ENCODE measurements at places on chromosomes 12 and 14.
A peak's percentile ranks its signal among the peaks of the same experiment; 100 is the strongest.

DNA sequence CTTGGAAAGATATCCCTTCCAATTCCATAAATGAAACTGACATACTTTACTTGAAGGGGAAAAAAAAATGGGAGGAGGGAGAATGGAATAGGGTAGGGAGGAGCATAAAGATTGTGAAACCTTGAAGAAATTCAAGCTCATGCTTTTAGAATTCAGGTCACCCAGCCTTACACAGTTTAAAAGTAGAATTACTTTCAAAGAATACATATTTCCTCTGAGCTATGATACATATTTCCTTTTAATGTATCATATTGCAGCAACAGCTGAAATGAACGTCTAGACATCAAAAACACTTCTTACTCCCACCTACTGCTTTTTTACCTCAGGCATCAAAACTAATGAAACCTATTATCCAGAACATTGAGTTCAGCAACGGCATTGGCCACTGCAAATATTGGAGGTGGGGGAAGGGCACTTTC is 156.0 kb downstream of the MED13L start:
- DNase-seq, result no peak

GRCh38 chr12:42386308-42386707 is 60.3 kb downstream of the PPHLN1 start:
- DNase-seq, result no peak

GRCh38 chr14:22502007-22502406 is 87.0 kb downstream of the DAD1 start:
- no peak for DNase-seq

DNA sequence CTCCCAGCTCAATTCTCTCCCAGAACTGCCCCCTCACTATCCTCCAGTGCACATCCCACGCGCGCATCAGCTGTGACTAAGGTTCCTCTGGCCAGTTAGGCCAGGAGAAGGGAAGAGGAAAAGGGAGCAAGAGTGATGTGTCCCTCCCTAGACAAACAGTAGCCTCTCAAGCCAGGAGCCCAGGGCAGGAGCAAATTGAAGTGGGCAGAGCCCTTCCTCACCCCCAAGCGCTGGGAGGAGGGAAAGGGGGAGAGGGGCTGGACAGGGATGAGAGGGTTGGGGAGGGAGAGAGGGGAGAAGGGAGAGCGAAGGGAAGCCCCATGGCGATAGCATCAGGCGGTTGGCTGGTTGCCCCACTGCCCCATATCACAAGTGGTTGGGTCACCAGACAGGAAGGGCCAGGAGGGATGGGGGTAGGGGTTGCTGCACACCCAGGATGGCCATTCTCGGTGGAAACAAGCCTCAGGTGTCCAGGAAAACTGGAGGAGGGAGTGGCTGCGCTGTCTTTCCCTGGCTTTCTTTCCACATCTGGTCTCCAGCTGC is 1.1 kb downstream of the CD63 start:
- peak; percentile 74 for DNase-seq

DNA sequence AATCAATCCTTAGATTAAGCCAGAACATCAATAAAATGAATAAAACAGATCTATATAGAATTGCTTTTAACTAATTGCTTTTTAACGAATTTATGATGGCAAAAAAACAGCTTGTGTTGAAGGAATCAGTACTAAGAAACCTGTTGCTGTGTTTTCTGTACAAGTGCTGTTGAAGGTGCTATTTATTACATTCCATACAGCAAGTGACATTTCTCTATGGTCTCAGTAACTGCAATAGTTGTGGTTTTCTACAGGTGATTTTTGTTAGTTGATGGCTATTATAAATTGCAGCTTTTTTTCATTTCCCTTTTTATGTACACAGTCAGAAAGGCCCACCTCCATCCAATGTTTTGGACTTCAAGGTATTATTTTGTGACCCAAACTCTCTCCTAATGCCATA is 56.6 kb downstream of the SLC2A13 start:
- DNase-seq, result no peak

DNA sequence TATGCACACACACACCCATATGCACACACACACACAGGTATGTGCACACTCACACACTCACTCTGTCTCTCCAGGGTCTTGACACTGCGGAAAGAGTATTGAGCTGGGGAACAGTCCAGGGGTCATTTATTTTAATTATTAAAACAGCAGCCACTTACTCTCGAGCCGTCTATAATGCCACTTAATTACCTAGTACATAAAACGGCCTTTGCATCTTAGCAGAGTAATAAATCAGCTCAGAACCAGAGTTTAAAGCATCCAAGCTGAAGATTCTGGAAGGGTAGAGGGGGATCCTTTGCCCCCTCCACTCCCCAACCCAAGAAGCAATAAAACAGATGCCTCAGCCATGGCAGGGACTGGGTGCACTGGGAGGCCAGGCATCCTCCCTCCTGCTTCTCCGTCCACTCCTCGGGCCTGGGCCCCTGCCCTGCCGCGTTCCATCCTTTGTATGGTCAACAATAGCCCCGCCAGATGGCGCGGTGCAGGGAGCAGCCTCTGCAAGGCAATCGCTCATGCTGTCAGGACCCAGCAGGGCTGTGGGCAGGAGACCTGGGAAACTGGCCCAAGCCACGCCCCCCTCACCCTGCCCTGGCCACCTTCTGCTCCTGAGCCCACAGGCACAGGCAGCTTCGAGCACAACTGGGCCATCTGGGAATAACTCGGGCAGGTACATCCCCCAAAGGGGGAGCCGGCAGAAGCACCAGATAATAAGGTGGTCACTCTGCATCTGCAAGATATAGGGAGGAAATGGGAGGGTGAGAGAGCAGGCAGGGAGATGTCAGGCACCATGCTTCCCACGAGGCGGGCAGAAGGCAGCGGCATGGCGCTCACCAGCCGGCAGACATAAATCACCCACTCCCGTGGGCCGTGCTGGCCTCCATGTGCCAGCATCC is 40.9 kb downstream of the CCDC85C start:
- peak; percentile 56 for DNase-seq

DNA sequence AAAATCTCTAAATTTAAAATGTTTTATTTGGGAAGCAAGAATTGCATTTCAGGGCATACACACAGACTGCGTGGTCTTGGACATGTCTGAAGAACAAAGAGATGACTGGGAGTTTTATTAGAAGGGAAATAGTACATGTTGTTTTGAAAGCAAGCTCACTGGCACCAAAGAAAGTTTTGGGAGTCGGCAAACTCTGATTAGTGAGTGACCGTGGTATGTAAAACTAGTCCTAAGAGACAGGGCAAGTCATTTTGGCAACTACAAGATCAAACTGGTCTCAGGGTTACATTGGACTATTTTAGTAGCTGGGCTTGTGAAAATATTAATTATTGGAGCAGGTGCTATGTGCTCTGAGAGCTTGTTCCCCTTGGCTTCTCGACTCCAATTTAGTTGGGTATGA is 14.9 kb downstream of the TMEM116 start:
- no peak for DNase-seq

- no peak for DNase-seq
These were observed 161.2 kb downstream of the FOXN3 start for GRCh38 chr14:89255852-89256251.

DNA sequence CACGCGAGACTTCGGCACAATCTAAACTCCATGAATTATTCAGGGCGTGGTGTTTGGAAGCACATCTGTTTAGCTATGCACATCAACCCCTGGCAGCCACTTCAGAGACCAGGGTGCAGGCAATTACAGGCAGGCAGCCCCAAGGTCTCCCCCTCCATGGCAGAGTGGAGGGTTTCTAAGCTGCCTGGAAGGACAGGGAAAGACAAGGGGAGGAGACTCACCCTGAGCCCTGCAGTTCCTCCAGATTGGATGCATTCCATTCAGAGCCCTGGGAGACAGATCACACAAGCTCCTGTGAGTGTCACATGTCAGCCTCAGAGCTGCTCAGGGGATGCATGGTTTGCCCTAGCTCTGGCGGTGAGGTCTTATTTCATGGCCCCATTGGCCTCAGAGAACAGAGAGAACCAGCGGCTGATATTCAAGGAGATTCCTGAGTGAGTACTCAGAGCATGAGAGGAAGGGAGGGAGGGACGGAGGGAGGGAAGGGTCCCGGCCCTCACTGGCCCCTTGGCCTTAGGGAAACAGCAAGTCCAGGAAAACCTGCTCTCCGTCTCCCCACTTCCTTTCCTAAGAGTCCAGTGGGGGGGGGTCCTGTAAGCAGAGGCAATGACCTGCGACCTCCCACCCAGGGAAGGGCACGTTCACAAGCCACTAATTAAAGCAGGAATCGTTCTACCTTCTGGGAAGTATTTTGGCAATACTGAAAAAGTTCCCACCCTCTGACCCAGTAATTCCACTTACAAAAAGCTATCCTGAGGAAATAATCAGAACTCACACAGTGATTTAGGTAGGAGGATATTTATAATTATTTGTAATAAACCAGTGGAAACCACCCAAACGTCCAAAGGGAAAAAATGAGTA is 55.1 kb downstream of the SSH1 start:
- DNase-seq, result peak; percentile 3

- no peak for DNase-seq
These were observed 19.8 kb downstream of the KRT80 start for GRCh38 chr12:52171950-52172512.

- DNase-seq, result no peak
These were observed 168.0 kb downstream of the TMTC3 start for GRCh38 chr12:88310069-88310468.

DNA sequence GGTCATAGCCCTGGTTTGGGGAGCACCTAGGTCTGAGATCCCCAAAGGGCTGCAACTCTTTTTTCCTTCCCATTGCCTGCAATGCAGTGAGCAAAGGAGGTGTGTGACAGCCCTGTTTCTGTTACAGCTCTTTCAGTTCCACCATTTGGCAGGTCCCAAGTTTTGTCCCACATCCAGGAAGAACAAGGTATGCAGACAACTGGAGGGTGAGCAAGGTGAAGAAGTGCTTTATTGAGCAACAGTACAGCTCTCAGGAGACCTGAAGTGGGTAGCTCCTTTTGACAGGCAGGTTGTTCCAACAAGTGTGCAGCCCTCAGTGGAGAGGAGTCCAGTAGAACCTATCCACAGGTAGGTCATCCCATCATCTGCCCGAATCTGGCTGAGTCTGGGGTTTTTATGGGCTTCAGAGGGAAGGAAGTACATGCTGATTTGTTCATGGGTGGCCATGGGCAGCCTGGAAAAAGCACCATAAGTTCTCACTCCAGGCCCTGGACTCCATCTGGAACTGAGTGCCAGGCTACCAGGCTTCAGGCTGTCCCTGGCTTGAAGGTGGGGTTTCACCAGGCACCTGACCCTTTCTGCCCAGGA is 62.8 kb upstream of the NAV3 start:
- DNase-seq, result no peak

- no peak for DNase-seq
These were observed 39.6 kb downstream of the CCDC85C start for GRCh38 chr14:99564256-99564925.

GRCh38 chr14:67166450-67166853 is 22.8 kb upstream of the GARIN2 start:
- DNase-seq, result peak; percentile 12

DNA sequence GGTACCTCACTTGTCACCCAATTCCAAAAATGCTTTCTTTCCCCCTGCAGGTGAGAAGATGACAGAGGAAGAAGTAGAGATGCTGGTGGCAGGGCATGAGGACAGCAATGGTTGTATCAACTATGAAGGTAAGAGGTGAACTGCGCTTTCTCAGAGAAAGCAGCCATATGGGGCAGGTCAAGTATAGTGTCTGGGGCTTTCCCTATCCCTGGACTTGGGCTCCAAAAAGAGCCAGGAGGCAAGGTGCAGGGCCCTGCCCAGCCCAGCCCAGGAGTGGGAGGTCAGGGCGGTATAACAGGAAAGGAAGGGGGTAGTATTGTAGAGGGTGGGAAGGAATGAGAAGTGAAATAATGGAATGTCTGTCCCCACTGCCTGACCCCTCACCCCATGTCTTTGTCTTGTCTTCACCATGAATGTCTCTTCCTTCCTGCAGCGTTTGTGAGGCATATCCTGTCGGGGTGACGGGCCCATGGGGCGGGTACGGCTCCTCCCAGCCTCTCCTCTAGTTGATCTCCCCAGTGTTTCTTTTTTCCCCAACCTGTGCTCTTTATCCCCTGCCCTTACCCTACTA is 2.1 kb downstream of the MYL6 start:
- DNase-seq, result no peak

GRCh38 chr12:121524196-121524916 is 56.5 kb downstream of the KDM2B start:
- DNase-seq, result no peak

- DNase-seq, result no peak
These were observed 30.5 kb upstream of the LMNTD1 start for GRCh38 chr12:25583545-25583944.

DNA sequence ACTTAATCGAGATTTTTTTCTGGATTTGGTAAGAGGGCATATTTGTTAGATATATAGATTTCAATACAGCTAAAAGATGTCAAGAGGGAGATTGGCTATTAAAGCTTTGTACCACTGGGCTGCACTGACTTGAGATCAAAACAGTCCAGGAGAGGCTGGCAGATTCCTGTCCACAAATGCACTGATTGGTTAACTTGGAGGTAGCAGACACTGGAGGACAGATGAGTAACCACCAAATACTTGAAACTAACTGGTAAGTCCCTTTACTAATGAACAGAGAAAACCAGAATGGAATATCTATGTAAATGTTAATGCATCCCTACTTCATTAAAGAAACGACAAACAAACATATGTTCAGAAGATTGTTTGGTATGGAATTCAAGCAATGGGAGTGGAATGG is 416.6 kb downstream of the LRIG3 start:
- DNase-seq, result no peak

DNA sequence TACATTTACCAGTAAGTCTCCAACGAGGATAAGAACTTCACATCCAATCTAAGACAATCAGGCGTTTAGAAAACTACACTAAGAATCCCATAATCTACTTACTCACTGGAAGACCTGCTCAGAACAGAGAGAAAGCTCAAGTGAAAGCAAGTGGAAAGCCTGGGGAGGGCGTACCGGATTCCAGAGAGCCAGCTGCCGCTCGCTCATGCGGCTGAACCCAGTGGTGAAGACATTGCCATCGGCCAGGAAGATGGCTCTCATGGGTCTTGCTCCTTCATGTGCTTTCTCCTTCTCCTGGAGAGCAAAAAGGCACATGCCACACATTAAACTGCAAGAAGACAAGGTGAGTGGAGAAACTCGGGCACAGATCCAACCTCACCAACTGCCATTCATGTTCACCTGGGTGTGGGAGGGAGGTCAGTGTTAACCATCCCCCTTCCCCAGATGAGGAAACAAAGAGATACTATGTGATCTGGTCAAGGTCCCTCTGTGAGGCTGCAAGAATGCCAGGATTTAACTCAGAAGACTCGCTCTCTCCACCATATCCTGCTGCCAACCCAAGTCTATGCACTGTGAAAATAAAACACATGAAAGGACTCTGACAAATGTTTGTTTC is 23.5 kb upstream of the SELPLG start:
- DNase-seq, result no peak

- DNase-seq, result no peak
These were observed 187.0 kb downstream of the ADGRD1 start for GRCh38 chr12:131140697-131141096.

GRCh38 chr12:4914720-4915119 is 5.0 kb downstream of the KCNA1 start:
- no peak for DNase-seq

- peak; percentile 8 for DNase-seq
These were observed 112.0 kb downstream of the SLC15A5 start for GRCh38 chr12:16165506-16165905.

DNA sequence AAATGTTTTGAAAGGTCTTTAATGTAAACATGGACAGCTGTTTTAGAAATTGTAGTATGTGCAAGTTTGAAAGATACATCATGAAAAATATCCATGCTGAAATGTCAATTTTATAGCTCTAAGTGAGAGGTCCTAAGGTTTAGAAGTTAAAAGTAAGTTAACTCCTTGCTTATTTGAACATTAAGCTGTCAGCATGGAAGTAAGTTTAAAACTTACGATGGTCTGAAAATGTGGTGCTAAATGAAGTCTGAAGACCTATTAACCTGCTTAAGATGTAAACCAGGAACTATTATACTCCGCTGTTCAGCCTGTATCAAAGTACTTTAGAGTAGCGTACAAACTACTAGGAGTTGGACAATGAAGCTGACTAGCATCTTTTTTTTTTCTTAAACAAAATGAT is 1082.4 kb downstream of the TMTC2 start:
- no peak for DNase-seq

Data from RCC 7860 (cell line).